IPS DF 6.9 (cell line): ENCODE measurements at places on chromosomes 7 and 10.

GRCh38 chr10:129808092-129808983 lies 155.7 kb downstream of the EBF3 start:
- no peak for DNase-seq

GRCh38 chr10:88245974-88246511 lies 337.1 kb downstream of the RNLS start:
- no peak for DNase-seq

- DNase-seq = no peak
These were observed 47.5 kb downstream of the DENND2A start for GRCh38 chr7:140592964-140593671.

DNA sequence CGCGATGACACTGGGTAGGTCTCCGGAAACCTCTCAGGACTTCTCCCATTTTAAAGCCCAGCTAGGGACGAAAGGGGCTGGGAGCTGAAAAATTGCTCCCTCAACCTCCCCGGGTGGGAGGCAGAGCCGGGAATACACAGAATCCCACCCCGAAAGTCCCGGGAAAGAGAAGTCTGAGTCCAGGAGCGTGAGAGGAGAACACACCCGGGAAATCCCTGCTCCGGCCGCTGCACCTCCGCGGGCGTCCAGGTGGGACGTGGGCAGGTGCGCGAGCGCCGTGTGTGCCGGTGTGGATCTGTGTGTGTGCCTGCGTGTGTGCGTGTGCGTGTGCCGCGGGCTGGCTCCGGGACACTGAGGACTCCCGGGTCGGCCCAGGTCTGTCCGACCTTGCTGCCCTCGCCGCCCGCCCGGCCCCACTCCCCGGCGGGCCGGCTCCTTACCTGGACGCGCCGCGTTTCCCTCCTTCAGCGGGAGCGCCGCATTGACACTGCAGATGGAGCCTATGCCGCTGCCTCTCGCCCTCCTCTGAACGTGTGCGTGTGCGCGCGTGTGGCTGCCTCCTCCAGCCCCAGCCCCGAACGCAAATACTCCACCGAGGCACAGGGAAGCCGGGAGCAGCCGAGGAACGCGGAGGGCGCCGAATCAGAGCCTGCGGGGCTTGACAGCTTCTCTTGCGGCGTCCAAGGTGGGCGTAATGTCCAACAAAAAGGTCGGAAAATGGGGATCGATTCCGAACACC lies at the start of gene PLXNA4:
PLXNA4 (minus strand) TSS at position 489 of the 739 bp plus-strand sequence. CDS start 67,777 bp downstream, outside the sequence.
- DNase-seq = no peak

DNA sequence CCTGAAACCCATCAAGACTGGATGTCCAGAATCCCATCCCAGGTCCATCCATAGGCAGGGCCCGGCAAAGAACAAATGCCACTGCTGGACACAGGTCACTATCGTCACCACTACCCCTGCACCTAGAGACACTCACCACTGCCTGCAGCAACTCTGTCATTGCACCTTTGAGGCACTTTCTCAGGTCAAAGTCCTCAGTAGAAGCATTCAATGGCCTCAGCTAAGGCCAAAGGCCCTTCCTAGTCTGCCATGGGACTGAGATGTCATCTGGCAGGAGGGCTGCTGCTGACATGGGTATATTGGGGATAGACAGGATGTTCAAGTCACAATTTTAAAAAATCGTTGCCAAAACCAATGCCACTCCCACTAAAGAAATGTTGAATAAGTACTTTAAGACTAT lies 58.7 kb downstream of the GPAM start:
- DNase-seq = no peak

- no peak for DNase-seq
These were observed 32.6 kb upstream of the CBLL1 start for GRCh38 chr7:107711301-107711700.

- DNase-seq = no peak
These were observed 30.2 kb upstream of the GJD4 start for GRCh38 chr10:35574924-35575352.

GRCh38 chr7:94658826-94659225 lies 2.9 kb upstream of the SGCE start:
- DNase-seq = no peak

DNA sequence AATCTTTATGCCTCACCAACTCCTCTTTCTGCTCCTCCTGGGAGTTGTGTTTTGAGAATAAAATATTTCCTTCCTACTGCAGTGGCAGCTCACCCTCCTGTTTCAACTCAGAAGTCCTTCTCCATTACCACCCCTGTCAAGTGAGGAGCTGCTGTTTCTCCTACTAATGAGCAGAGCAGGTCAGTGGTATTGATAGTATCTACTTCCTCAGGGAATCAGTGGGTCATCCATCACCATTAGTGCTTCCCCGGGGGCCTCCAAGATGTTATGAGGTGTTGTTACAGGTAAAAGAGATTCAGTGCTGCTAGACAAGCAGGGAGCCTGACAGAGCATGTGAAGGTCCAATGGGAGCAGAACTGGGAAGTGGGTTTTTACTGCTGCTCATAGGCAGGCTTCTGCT lies 795.2 kb downstream of the REEP3 start:
- DNase-seq = no peak

DNA sequence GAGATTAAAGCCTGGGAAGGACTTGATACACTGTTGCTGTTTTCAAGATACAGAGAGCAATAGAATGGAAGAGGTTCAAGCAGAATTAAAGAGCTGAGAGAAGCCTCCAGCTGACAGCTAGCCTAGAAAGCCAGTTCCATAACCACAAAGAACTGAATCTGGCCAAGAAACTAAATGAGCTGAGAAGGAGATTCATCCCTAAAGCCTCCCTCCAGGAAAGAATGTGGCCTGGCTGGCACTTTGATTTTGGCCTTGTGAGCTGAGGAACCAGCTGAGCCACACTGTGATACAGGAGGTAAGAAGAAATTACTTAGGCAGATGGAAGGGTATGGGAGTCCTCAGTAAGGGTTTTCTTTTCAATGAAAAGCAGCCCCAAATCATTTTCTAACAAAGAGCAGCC lies 324.1 kb downstream of the PHF14 start:
- DNase-seq = no peak

- DNase-seq = no peak
These were observed 97.8 kb downstream of the HIPK2 start for GRCh38 chr7:139679731-139680594.

GRCh38 chr10:42943025-42943818 lies 133.6 kb upstream of the RET start:
- no peak for DNase-seq

DNA sequence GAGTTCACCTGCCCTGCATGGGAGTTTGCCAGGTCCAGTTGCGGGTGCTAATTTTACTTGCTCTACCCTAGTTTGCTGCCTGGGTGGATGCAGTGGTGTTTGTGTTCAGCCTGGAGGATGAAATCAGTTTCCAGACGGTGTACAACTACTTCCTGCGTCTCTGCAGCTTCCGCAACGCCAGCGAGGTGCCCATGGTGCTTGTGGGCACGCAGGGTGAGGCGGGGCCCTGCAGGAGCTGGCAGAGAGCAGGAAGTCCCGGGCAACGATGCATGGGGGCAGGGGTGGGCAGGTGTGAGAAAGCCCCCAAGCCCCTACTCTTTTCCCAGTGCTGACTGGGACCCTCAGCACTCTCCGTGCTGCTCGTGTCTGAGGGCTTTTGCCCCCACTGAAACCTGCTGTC lies 31.3 kb downstream of the AGAP3 start:
- DNase-seq = no peak

GRCh38 chr10:109418795-109419194 lies 504.5 kb downstream of the XPNPEP1 start:
- DNase-seq = no peak

DNA sequence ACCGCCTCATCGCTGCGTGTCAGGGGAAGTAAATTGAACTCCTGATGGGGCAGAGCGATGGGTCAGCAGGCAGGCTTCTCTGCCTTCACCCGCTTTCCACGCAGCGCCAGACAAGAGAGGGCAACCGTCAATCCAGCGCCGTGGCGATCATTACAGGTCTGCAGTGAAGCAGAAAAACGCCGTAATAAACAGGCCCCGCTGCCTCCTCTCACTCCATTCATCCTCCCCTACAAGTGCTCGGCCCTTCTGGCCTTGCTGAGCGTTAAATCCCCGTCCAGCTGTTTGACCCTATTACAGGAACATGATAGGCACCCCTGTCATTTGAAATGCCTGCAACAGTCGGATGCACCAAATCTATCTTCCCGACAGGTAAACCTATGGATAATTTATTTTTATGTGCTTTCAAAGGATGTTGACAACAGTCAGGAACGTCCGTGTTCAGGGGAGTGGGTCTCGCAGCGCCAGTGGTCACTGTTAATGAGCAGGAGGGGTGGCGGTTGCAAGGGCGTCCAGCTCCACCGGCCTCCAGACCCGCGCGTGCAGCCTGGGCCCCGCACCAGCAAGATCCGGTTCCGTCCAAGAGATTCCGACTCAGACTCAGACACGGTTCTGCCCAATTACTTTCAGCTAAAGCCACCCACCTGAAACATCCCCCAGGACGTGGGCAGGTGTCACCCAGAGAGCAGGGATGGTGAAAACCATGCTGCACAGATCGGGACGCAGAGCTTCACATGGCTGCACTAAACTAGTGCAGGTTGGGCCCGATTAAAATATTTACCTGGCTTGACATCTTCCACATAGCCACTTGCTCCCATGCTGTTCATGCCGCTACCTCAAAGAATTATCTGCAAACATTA lies 508.0 kb upstream of the MGMT start:
- DNase-seq = no peak

DNA sequence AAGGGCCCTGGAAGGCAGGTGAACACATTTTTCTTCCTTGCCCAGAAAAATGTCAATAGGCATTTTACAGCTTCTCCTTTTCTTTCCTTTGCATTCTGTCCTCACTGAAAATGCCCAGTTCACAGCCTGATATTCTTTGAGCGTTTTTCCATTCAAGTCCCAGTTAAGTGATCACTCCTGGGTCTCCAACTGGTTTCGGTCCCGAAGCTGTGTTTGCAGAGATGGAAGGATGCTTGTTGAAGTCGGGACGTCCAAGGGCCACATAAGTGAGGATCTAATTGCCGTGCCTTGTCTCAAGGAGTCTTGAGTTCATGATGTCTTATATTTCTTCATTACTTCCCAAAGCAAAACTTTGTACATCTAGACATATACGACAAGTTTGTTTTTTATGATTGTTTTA lies 208.7 kb upstream of the PRKCQ start:
- DNase-seq = no peak

DNA sequence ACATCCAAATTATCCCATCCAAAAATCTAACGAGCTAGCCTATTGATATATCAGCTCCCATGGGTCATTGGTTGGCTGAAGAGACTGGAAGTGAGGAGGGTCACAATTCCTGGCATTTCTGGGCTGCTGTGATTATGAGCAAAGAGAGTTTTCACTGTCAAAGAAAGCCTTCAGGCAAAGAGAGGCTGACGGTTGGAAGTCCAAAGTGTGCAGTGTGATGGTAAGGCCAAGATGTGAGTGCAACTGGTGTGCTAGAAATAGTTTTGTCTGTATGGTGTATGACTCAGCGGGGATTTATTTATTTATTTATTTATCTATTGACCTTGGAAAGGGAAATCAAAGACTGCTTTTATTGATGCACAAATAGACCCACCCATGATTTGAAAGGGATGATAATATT lies 75.0 kb downstream of the AASS start:
- DNase-seq = no peak

- no peak for DNase-seq
These were observed 22.8 kb upstream of the FAM20C start for GRCh38 chr7:169276-170172.

DNA sequence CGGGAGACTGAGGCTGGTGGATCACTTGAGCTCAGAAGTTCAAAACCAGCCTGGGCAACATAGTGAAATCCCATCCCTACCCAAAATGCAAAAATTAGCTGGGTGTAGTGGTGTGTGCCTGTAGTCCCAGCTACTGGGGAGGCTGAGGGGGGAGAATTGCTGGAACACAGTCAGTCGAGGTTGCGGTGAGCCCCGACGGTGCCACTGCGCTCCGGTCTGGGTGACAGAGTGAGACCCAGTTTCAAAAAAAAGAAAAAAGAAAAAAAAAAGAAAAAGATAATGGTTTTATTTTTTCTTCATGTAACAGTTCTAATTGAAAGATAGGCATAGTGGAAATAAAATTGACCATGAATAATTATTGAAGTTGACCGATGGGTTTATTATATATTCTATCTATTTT lies 99.9 kb downstream of the SUGCT start:
- DNase-seq = no peak

DNA sequence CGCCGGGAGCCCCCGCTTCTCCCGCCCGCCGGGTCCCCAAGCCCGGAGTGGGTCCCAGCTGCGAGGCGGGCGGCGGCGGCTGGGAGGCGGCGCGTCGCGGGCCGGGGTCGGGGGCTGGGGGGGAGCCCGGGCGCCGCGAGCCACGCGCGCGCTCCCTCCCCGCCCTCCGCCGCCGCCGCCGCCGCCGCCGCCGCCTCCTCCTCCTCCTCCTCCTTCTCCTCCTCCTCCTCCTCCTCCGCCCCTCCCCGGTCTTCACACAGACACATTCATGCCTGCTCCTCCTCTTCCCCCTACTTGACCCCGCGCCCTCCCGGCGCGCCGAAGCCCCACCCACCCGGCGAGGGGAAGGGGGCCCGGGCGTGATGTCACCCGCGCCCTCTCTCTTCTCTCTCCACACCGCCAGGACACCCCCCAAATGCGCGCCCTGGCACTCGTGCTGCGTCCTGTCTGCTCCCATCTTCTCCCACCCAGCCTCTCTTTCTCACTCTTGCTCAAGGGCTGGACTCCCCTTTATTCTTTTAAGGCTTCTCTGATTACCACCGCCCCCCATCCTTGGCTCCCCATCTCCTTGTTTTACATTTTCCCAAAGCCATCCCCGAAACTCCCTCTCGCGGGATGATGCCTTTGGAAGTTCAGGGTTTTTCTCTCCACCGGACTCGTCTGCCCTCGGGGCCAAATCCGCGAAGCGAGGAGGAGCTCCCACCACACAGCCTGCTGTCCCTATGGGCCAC lies 967 bp upstream of the GLI3 start:
- DNase-seq = no peak

GRCh38 chr7:50718876-50719275 lies 63.8 kb downstream of the GRB10 start:
- no peak for DNase-seq

DNA sequence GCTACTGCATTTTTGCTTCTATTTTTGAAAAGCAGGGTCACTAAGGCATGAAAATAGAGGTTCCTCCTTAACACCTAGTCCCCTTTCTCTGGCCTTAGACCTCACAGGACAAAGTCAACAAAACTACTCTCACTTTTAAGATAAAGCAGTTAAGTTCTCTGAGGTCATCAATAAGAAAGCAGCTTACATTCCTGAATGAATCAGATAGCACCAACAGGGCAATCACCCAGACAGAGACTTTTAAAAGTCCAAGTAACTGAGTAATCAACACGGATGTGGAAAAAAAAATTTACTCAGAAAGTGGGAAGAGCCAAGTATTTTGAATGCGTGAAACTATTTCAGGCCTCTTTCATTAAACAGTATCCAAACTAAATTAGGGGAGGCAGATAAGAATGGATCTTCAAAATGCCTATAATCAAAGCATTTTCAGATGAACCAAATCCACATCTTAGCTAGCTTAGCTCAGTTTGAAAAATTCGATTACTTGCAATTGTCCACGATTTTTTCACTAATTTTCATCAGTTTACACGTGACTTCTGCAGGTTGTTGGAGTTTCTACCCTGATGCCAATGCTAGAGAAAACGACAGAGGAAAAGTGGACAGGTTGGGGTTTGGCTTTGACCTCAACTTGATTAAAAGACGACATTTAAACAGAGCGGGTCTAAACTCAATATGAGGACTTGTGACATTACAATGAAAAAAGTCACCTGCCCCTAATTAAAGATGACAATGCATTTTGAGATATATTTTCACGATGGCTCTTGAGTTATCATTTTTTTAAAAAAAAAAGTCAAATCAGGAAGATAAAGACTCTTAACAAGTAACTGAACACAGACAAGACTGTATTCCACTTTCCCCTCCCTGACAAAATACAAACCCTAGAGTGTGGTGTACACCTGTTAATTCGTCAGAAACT lies 1.6 kb downstream of the BEND7 start:
- DNase-seq = no peak
